CD4-positive, alpha-beta T cell treated with Interleukin-1 beta for 1 hour (primary cell): ENCODE measurements at places on chromosomes 2 and 18.
A peak's percentile ranks its signal among the peaks of the same experiment; 100 is the strongest.

DNA sequence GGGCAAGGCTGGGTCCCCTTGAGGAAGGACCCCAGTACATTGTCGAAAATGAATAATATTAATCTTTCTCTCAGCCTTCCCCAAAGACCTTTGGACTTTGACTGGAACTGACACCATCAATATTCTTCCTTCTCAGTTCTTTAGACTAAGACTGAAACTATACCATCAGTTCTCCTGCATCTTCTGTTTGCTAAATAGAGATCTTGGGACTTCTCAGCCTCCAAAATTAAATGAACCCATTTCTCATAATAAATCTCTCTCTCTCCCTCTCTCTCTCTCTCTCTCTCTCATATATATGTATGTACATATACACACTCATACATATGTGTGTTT lies 39.7 kb upstream of the VRK2 start:
- DNase-seq: no peak

GRCh38 chr2:102396012-102396411 lies 26.9 kb upstream of the IL18RAP start:
- DNase-seq: no peak

GRCh38 chr18:28132084-28132483 lies 44.8 kb downstream of the CDH2 start:
- no peak for DNase-seq

DNA sequence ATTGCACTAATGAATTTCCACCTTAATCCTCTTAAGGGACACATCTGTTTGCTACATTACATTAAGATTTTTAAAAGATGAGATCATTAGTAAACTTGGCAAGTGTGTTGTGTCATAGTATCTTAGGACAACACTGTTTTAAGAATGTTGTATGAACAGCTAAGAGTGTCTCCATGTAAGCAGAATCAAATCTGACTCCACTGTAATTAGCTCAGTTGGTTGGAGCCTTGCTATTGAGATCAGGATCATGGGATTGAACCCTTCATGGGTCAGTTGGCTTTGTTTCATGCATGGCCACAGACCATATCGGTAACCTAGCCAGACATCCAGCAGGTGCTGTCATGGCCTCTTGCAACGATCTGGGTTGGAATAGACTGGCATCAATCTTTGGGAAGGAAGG lies 5.2 kb downstream of the FHOD3 start:
- DNase-seq: no peak

GRCh38 chr2:165472922-165473321 lies 3.4 kb downstream of the CSRNP3 start:
- DNase-seq: no peak

DNA sequence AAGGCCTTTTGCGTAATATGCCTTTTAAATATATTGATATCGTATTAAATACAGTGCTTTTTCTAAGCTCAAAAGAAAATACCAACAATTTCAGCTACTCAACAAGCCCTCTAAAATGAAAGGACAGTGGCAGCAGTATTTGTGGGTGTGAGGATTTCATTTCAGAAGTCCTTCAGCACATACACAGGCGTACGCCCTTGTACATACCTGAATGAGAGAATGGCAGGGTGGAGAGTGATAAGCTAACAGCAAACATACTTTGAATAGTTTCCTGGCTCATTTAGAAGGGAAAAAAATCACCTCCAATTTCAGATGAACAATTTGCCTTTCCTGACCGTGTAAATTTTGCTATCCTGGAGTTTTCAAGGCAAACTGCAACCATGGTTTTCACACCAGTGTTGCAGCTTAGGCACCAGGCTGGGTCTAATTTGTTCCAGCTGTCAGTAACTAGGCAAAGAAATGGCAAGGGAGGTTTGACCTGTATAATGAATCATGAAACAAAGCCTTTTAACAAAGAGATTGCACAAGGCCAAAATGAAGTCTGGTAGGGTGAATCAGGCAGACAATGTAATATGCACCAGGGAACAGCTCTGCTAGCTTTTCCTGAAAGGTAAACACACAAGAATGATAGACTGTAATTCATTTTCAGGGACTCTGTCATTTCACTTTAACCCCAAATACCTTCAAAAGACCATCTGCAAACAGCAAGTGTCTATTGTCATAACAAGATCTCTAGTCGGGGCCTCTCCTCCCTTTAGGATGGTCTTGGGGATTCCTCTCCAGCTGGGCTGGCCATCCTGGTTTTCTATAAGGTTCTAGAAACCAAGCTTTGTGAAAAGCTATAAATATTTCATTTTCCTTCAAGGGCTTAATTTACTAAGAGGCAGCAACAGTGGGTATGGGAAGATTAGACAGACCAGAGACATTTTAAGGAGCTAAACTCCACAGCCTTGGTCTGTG lies 11.5 kb downstream of the ANKRD29 start:
- no peak for DNase-seq

- DNase-seq: peak; percentile 63
Measured at GRCh38 chr2:232611559-232612218, 21.7 kb upstream of the EFHD1 start.

DNA sequence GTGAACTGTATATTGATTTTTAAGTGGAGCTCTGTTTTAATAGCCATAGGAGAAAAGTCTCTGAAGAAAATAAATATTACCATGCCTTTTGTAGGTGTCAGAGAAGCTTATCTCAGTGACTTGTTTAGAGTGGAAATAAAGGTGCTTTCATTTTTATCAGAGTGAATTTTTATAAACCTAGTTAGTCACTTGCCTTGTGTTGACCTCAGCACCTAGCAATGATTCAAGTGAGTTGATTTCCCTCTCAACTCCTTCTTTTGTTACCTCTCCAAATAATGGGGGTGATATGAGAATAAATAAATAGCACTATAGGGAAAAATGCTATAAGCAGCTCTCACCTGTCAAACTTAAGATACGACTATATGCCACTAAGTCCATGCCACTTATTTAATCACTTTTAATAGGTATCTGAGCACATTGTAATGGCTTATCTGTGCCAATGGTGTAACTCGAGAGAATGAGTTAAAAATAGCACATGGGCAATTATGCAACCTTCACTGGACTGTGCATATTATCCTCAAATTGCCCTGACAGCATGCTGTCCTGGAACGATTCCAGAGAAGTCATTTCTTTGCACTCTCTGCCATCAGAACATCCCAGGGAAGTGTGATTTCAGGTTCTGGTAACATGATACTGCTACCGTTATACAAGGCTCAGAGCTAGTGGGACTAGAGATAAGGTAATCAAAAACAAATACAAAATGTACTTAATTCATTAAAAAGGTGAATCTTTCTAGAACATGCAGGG lies 290.8 kb downstream of the CCDC85A start:
- no peak for DNase-seq

DNA sequence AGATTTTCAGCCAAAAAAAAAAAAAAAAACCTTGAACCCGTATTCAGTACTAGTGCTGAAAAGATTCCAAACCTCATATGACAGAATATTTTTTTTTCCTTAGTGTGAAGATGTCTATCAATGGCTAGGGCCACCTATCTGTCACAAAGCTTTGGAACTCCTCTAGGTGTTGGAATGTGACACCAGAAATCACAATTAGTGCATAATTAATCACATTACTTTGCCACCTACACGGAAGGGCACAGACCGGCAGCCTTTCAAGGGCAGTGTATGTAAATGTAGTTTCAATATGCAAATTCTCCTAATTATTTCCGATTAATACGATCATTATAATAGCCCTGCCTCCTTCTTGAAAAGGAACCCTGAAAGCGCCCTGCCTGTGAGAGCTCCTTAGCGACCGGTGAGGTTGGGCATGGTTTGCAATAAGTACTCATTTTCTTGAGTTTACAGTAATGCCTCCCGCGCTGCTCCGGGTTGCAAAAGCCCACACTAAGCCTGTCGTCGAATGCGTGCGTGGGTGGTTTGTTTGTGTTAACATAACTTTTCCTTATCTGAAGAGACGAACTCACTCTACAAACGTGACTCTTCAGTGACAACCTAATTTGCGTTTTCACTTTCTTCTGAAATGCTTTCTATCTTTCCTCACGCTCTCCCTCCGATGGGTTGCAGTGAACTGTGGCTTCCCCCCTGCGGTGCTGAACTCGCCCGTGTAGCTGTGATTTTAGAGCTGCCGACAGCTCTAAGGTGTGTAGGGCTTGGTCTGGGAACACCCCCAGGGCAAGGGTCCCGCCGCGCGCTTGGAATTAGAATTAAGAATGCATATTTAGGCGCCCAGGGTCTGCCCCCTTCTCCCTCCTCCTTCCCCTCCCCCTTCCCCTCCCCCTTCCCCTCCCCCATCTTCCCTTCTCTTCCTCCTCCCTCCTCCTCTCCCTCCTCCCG lies 765 bp upstream of the ID2 start:
- peak; percentile 66 for DNase-seq

- no peak for DNase-seq
Measured at GRCh38 chr2:224309176-224309575, 92.7 kb downstream of the FAM124B start.

DNA sequence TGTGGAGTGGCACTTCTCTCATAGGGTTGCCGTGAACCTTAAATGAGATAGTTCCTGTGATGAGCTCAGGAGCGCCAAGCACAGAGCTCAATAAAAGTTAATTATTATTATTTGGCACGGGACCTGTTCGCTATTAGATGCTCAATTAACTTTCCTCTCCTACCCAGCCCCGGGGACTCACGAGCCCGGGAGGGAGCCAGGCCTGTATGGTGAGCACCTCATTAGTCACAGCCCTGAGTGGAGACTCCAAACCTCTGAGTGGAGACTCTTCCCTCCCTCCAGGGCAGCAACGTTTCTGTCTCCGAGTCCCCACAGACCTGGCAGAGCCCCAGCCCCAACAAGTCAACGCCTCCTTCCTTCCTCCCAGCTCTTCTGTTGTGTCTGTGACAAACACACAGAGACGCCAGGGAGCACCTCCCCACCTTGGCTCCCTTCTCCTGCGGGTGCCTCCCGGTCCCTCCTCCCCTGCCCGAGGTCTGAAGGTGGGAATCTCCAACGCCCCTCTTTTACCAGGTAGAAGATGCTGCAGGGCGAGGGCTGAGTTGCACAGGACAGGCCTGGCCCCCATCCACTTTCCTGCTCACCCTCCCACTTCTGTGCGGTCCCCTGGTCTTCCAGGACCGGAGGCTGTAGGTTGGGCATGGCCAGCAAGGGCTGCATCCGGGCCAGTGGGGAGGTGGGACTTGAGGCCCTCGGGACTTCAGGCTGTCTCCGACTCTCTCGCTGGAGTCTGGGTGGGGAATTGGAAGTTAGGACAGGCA lies 52.7 kb upstream of the ODC1 start:
- DNase-seq: no peak

- DNase-seq: no peak
Measured at GRCh38 chr2:221562226-221562625, 9.9 kb downstream of the EPHA4 start.

DNA sequence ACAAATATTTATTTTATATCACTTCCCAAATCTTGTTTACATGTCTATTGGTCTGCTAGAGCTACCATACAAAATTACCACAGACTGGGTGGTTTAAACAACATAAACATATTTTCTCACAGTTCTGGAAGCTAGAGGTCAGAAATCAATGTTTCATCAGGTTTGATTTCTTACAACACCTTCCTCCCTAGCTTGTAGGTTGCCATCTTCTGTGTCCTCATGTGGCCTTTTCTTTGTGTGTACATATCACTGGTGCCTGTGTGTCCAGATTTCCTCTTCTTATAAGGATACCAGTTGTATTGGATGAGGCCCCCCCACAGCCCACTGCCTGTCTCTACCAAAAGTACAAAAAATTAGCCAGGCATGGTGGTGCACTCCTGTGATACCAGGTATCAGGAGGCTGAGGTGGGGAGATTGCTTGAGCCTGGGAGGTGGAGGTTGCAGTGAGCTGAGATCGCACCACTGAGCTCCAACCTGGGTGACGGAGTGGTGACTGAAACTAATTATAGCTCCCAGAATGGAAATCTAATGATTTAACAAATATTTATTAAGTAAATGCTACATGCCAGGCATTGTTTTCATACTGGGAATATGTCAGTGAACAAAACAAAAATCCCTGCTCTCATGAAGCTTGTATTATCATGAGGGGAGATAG lies 13.6 kb downstream of the EML4 start:
- no peak for DNase-seq

- DNase-seq: no peak
Measured at GRCh38 chr2:3959372-3959771, 256.0 kb downstream of the DCDC2C start.

DNA sequence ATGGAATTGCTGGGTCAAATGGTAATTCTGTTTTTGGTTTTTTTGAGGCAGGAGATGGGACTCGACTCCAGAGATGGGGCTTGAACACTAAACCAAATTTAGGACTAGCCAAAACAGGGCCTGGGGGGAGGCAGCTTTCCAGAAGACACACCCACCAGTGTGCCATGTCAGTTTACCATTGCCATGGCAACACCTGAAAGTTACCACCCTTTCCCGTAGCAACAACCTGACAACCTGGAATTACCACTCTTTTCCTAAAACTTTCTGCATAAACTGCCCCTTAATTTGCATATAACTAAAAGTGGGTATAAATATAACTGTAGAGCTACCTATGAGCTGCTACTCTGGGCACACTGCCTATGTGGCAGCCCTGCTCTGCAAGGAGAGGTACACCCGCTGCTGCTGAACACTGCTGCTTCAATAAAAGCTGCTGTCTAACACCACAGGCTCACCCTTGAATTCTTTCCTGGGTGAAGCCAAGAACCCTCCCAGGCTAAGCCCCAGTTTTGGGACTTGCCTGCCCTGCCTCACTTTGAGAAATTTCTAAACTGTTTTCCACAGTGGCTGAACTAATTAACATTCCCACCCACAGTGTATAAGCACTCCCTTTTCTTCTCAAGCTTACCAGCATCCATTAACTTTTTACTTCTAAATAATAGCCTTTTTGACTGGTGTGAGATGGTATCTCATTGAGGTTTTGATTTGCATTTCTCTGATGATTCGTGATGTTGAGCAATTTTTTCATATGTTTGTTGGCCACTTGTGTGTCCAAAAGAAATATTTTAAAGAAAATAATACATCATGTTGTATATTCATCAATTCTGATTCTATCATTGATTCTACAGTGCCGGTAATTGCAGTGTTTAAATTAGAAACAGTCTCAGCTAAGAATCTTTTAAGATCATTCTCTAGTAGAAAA lies 10.6 kb downstream of the CDK15 start:
- no peak for DNase-seq

GRCh38 chr18:7221424-7222155 lies 9.3 kb upstream of the LRRC30 start:
- DNase-seq: no peak

GRCh38 chr18:57542126-57542525 lies 44.4 kb downstream of the FECH start:
- DNase-seq: no peak

DNA sequence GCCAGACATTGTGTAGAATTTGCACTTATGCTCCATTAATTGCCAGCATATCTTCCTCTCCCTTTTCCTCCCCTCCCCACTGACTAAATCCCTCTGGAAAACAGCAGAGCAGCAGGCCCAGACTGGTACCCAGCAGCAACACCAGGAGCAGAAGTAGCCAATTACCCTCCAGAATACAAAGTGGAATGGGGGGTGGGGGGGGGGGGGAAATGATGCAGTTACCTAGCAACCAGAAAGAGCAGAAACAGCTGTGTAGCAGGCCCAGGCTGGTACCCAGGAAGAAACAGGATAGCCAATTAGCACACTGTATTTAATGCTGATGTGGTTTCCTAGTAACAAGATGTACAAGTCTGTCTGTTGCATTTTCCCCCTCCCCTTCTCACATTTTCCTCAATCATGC lies 52.3 kb downstream of the KLF7 start:
- DNase-seq: no peak
